ENCODE measurements at places on chromosomes 16 and 17.

DNA sequence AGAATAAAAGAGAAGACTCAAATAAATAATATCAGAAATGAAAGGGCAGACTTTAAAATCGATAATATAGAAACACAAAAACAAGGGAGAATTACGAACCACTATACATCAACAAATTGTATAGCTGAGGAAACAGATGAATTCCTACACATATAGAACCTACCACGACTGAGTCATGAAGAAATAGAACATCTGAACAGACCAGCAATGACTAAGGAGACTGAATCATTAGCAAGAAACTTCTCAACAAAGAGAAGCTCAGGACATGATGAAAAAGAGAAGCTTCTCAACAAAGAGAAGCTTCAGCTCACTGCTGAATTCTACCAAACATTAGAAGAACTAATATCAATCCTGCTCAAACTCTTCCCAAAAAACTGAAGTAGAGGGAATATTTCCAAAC, 255.9 kb downstream of the CEP112 start:
- DNase-seq: no peak

DNA sequence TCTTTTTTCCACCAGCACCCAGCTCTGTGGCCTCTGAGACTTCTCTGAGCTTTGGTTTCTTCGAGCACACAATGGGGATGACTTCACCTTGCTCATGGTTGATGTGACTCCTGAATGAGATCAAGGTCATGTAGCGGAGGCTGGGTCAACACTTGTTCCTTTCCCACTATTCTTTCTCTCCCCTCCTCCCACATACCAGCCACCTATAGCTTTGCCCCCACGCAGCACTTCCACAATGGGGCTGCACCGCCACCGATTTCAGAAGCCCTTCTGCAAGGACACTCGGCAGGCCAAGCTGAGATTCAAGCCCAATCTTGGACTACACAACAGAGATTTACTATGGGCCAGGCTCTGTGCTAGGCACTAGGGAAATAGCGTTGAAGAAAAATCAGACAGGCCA, 14.4 kb downstream of the TRIM25 start:
- no peak for DNase-seq

- DNase-seq: no peak
Observed at GRCh38 chr17:68710035-68710780, 109.0 kb upstream of the FAM20A start.

DNA sequence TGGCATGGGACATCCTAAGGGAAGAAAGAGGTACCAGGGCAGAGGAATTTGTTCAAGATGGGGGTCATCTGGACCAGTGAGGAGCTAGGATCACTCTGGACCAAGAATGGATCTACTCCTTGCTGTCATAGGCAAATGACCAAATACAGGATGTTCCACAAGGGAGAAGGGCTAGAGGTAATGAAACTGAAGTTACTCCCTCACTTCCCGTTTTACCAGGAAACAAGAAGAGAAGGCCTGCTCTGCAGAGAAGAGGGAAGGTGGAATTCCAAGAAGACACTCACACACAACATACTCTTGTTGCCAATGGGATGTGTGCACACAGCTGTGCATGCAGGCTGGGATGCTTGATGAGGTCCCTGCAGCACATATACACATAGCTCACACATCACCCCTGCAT, 38.6 kb downstream of the NEUROD2 start:
- no peak for DNase-seq

- no peak for DNase-seq
Observed at GRCh38 chr17:296906-297690, 55.5 kb downstream of the RPH3AL start.

DNA sequence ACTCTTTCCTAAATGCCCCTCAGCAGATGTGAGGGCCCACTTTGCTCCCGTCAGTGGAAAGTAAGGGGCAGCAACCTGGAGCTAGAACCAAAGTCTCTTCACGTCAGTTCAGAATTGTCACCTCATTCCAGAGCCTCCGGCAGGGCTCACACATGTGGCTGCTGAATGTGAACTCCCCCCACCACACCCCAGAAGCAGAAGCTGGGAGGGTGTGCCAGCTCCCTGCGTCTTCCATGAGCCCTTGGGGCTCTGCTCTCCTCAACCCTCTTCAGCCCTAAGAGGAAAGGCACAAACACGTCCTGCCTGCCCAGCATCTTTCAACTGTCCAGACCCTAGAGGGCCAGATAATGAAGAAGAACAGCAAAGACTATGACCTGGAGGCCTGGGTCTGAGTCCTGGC, 105.3 kb downstream of the SALL1 start:
- no peak for DNase-seq

DNA sequence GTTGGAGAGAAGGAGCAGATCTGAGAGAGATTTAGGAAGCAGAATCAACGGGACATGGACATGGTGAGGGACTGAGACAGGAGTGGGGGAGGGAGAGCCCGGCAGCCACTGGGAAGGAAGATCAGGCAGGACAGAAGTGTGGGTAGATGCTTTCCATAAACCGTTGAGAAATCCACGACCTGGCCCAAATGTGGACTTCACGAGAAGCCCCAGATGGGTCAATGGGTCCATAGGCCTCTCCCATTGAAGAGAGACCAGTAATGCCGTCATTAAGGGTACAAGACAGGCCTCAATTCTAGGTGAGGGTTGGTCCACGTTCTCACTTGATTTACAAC, 530 bp upstream of the CCL22 start:
- DNase-seq: no peak

- DNase-seq: no peak
Observed at GRCh38 chr17:9951803-9952202, 46.7 kb upstream of the RCVRN start.

DNA sequence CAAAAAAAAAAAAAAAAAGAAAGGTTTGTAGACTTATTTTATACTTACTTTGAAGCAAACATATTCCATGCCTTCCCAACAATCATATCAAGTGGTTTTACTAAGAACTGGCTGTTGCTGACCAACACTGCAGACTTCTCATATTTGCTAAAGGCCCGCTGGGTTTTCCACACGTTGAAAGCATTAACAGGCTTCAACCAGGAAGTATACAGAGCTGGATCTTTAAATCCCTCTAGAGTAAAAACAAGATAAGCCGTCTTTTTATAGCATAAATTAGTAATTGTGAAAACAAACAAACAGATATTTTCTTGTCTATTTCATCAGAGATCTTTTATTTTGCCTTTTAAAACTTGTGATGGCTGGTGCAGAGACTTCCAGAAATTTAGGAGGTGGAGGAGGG, 29.1 kb downstream of the TUBD1 start:
- DNase-seq: no peak

- DNase-seq: no peak
Observed at GRCh38 chr17:5921512-5922282, 148.5 kb upstream of the WSCD1 start.

DNA sequence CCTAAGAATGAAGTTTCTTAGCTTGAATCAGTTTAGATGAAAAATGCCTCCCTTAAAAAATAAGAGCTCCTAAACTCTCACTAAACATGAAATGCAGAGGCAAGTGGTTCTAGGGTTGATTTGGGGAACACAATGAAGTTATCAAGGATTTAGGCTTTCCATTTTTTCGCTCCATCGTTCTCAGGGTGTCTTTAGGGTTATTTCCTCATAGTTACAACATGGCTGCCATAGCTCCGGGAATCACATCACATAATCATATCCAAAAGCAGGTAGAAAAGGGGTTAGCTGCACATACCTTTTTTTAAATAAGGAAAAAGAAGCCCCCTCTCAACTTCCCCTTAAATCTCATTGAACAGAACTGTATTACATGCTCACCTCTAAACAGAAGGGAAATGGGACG, 21.4 kb downstream of the ZP2 start:
- no peak for DNase-seq

DNA sequence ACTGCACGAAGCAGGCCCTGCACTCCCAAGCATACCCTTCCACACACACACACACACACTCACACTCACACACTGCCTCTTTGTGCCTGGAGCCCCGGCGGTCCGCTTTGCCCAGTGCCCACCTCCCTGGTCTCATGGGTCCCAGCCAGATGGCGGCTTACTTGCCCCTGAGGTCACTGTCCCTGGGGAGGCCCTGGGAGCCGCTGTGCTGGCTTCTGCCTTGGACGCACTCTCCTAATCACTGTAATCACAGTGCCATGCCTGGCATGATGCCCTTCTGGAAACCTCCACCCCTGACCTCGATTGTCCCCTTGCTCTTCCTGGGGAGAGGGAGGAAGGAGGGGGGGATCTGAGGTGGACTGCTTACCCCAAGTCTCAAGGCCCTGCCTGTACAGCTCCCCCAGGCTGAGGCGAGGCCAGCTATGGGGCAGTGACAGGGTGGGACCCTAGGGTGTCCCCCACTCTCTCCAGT, 36.0 kb downstream of the ARHGAP23 start:
- no peak for DNase-seq

- DNase-seq: no peak
Observed at GRCh38 chr16:14172200-14172809, 101.2 kb downstream of the MRTFB start.
